ENCODE measurements at places on chromosomes 1 and 21.

GRCh38 chr1:84919461-84919970 is 26.5 kb upstream of the LPAR3 start:
- DNase-seq, result no peak

DNA sequence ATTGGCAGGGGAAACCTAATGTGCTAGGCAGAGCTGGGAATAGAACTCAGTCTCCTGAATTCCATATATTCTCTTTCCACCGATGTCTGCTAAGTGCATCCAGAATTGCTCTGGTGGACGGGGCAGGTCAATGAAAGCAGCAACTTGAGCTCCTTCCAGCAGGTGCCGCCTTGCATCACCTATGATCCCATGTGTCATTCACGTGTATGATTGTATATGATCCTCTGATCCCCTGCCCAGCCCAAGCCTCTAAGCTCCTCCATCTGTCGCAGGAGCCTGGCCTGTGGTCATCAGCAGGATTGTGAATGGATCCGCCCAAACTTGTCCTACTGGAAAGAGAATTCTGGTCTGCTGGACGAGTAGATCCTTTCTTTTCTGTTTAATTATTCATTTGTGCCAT is 13.1 kb downstream of the ACTA1 start:
- no peak for DNase-seq

DNA sequence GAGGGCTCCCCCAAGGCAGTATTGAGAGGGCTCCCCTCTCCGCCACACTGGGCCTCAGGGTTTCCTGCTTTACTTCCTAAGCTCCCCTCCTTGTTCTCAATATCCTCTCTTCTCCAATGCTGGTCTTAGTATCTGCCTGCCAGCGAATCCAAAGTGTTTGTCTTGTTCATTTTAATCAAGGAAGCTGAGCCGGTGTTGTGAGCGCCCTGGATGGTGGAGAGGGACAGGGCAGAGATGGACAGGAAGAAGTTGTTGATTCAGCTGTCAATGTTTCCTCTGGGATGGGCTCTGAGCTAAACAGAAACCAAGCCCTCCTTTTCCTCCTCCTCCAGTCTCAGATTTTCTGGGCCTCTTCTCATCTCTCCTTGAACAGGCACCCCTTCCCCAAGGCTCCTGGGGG is 5.4 kb downstream of the OLFML3 start:
- DNase-seq, result no peak

GRCh38 chr1:183736343-183736742 is 68.6 kb upstream of the RGL1 start:
- no peak for DNase-seq

DNA sequence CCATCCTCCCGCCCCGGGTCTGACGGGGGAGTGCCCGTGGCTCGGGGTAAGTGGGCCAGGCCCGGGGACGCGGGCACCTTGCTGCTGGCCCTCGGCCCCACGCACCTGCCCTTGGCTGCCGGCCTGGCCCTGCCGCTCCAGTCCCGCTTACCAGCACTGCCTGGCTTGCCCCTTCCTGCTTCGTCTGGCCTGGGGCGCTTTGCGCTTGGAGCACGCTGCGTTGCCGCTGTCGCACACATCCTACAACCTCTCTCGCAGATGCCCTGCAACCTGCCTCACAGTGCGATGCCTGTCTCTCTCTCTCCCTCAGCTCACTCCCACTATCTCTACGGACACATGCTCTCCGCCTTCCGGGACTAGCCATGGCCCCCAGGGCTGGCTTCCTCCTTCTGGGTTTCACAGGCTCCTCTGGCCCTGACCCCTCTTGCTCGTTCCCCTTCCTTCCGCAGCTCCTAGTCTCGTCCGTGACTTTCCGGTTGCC is 9.7 kb downstream of the MYOG start:
- DNase-seq, result no peak

DNA sequence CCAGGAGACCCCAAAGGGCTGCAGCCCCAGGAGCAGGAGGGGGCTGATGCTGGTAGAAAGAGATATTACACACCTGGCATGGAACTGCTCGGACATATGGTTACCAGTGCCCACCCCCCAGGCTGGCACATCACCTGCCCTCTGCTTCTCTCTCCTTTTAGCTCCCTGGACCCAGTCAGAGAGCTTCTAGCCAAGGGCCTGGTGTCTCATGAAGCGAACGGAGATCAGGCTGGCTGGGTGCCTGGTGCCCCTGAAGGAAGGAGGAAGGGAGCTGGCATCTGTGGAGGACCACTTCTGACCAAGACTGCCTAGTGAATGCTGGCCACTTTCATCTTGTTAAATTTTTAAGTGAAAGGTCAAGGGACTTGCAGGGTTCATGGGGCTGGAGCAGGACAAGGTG is 53.1 kb downstream of the FOXO6 start:
- no peak for DNase-seq

- DNase-seq, result no peak
These were observed 27.0 kb upstream of the ZFP69B start for GRCh38 chr1:40423264-40423642.

GRCh38 chr1:202274611-202275010 is 67.1 kb downstream of the UBE2T start:
- peak; percentile 37 for DNase-seq

- no peak for DNase-seq
These were observed 1.6 kb downstream of the SH3D21 start for GRCh38 chr1:36307601-36308330.

DNA sequence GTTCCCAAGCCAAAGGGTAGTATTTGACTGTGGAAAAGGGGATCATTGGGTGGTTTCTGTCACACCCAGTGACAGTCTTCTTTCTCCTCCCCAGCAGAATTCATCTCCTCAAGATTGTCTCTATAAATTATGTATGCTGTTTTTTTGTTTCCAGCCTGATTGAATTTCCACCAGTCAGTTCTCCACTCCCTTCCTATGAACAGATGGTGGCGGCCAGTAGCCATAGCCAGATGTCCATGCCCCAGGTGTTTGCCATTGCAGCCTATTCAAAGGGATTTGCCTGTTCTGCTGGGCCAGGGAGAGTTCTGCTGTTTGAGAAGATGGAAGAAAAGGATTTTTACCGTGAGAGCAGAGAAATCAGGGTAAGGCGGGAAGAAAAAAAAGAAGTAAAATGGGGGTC is 12.9 kb downstream of the CFAP57 start:
- no peak for DNase-seq

- DNase-seq, result no peak
These were observed 21.6 kb upstream of the POFUT2 start for GRCh38 chr21:45309069-45309986.

DNA sequence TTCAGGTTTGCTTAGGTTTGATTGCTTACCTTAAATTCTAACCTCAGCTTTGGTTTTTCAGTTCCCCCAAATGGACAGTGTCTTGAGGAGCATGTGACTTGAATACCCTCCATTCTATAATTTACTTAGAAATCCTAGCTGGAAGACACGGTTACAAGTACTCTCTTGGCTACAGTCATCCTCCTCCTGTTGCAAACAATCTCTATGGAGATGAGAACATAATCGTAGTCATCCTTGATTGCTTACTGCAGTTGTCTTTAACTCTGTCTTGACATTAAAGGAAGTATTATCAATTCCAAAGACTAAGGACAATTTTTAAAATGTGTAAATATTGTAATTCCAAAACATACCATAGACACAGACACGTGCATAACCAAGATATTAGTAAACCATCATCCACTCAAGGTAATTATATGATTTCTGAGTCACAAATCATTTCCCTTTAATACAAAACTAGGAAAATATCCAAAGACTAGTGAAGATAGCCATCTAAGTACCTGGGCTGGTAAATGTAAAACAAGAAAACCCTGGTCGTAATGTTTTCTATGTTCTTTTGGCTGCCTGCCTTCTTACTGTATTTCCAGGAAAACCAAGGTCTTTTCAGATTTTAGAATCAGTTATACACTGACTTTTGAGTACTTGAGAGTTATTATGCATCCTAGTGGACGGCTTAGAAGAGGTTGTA is 149.9 kb downstream of the CHRM3 start:
- DNase-seq, result no peak

- DNase-seq, result no peak
These were observed 1156.4 kb downstream of the AMY1C start for GRCh38 chr1:104906141-104906540.

DNA sequence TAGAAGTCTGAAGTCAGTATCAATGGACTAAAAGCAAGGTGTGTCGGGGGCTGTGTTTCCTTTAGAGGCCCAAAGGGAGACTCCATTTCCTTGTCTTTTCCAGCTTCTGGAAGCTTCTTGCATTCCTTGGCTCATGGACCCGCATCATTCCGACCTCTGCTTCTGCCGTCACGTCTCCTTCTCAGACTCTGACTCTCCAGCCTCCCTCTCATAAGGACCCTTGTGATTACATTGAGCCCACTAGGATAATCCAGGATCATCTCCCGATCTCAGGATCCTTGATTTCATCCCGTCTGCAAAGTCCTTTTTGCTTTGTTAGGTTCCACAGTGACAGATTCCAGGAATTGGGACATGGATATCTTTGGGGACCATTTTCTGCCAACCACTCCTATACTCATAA is 265.8 kb upstream of the CSF3R start:
- no peak for DNase-seq

DNA sequence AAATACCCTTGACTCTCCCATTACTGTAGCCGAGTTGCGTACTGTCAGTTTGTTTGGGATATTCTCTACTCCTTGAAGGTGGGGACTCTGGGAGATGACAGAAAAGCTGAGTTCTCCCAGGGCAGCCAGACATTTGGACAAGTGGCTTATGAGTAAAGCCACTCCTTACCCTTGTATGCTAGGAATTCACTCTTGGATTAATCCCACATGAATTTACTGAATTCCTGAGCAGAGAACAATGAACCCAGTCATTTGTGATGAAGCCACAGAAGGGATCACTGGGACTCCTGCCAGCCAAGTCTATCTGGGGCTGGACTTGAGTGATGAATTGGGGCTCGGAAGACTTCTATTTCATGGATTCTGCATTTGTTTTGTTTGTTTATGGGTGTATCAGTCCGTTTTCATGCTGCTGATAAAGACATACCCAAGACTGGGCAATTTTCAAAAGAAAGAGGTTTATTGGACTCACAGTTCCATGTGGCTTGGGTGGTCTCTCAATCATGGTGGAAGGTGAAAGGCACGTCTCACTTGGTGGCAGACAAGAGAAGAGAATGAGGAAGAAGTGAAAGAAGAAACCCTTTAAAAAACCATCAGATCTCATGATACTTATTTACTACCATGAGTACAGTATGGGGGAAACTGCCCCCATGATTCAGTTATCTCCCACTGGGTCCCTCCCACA is 25.1 kb downstream of the C1orf116 start:
- no peak for DNase-seq

- DNase-seq, result no peak
These were observed 13.8 kb downstream of the OLIG2 start for GRCh38 chr21:33039536-33039935.

GRCh38 chr1:156707417-156708217 is 2.2 kb upstream of the CRABP2 start:
- DNase-seq, result no peak

DNA sequence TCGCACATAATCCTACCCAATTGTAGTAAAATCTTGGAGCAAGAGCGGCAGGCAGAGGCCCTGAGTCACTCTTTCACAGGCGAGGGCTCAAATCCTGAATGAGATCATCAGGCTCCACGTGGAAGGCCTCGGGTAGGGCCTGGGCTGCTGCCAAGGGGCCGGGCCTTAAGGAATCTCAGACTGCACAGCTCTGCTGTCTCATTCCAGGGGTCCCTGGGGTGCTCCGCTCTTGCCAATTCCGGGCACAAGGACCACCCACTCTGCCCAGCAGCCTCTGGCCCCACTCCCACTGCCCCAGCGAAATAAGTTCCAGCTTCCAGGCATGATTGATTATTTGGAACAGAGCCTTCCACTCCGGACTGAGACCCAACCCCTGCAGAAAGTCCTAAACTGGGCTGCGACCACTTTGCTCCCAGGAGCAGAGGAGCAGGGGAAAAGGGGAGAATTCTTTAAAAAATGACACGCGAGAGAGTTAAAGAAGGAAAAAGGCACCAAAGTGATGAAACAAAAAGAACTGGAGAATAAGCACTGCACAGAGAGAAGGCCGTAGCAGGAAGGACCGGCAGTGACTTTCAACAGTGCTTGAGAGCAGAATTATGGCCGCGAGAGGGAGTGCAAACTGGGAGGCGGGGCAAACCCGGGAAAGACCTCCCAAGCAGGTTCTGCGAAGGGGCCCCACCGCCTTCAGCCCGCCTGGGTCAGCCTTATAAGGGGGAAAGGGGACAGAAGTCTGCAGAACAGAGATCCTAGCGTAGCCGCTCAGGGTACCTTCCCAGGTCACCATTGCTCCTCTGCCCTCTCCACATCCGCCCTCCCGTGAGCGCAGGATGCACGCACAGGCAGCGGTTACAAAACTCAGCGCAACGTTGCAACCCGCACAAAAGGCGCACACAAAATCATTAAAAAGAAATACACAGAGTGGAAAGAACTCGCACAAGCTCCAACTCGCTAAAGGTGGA is 2.0 kb downstream of the ADAMTS1 start:
- no peak for DNase-seq

DNA sequence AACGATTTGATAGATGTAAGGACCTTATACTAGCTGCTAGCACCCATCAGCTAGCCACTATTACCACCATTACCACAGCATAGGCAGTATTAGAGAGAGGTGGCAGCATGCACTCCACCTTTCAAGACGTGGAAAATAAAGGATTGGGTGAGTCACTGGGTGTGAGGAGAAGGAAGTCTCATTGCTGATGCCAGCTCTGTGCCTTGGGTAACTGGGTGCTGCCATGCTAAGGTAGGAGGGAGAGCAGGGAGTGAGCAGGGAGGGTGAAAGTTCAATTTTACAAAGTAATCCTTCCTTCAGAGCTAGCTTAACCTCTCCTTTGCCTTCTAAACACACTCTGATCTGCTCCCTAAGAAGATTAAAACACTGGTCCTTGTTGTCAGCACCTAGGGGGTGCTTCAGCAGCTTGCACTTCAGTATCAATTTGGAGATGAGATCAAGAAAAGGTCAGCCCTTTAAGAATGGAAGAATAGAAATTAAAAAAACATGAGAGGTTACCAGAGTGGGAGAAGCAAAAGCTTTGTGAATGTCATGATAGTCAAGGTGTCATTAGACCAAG is 1.8 kb upstream of the LIN9 start:
- no peak for DNase-seq

DNA sequence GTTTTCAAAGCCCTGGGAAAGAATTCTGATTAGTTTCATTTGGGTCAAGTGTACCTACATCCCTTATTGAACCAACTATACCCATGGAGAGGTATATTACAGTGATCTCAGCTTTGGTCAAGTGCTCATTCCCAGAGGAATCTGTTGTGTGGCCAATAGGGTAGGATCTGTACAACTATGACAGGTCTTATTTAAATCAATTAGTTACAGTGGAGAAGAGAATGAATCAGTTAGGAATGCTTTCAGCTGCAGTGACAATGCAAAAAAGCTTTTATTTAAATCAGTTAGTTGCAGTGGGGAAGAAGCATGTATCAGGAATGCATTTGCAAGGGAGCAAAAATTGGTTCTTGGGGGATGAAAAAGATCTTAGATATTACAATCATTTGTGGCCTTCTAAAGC is 119.0 kb downstream of the FGGY start:
- DNase-seq, result no peak

GRCh38 chr1:39102537-39103327 is 76.6 kb downstream of the NDUFS5 start:
- no peak for DNase-seq

- DNase-seq, result no peak
These were observed 473.4 kb downstream of the CAMTA1 start for GRCh38 chr1:7258589-7259135.

GRCh38 chr1:43835082-43836021 is 98.2 kb upstream of the ARTN start:
- DNase-seq, result no peak

GRCh38 chr1:154607106-154607608 is 829 bp downstream of the ADAR start:
- no peak for DNase-seq
